ENCODE measurements at places on chromosomes 7 and 10.

DNA sequence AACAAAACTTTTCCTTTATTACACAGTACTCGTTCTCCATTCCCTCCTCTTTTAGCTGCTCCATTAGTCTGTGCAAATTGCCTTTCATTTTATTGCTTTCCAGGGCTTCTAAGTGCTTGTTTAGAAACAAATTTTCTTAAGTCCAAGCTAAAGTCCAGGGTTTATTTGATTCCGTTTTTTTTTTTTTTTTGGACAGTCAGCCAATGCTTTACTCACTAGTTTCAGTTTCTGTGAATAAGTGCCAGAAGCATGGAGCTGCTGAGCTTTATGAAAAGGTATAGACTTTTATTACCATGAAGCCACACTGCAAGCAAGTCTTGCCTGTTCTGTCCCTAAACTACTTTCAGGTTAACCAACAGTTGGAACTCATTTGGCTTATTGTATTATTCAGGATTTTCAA lies 455.0 kb downstream of the GFRA1 start:
- no peak for DNase-seq

DNA sequence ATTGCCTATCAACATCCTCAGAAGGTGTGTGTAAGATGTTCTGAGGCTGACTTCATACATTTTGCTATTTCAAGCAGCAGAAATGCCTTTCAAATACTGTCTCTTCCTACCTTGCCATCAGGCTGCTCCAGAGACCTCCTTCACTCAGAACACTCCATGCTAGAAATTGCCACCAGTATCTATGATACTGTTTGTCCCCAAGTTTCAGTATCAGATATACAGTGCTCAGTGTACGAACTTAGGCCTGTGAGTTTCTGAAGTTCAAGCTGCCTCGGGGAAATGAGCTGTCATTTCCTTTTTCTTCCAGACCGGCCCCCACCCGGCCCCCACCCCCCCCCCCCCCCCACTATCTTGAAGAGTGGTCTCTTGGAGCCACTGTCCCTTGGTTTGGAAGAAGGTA lies 373.4 kb upstream of the CHRM2 start:
- DNase-seq = no peak

GRCh38 chr7:53541475-53541874 lies 506.0 kb downstream of the POM121L12 start:
- DNase-seq = no peak

- no peak for DNase-seq
These were observed 59.7 kb downstream of the HIP1 start for GRCh38 chr7:75679060-75679459.

- no peak for DNase-seq
These were observed 52.2 kb upstream of the SEC61G start for GRCh38 chr7:54811041-54811845.

DNA sequence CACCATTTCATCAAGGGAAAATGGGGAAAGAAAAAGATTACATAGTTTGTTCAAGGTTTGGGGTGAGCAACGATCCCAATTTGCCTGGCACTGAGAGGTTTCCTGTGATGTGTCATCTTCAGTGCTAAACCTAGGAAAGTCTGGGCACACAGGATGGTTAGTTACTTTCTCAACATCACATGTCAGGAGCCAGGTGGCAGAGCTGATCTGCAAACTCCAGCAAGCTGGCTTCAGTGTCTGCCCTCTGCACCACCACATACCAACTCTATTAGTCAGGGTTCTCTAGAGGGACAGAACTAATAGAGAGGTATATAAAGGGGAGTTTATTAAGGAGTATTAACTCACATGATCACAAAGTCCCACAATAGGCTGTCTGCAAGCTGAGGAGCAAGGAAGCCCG lies 11.3 kb downstream of the ADAM12 start:
- no peak for DNase-seq

All from head of caudate nucleus (tissue), 42 donors.